ENCODE measurements at places on chromosomes 1 and 21.

DNA sequence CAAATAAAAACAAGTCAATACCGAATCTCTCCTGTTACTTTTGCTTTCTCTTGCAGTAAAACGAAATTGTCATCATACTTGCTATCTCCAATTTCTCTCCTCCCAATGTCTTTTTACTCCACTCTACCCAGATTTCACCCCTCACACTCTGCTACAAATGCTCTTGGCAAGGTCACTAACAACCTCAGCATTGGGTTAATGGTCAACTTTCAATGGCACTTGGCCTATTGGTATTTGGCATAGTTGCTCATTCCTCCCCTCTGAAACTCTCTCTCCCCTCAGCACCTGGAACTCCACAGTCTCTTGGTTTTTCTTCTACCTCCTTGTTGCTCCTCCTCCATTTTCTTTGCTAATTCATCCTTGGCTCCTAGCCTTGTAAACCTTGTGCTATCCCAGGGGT lies 367.3 kb downstream of the PTPRU start:
- DNase-seq, result no peak

DNA sequence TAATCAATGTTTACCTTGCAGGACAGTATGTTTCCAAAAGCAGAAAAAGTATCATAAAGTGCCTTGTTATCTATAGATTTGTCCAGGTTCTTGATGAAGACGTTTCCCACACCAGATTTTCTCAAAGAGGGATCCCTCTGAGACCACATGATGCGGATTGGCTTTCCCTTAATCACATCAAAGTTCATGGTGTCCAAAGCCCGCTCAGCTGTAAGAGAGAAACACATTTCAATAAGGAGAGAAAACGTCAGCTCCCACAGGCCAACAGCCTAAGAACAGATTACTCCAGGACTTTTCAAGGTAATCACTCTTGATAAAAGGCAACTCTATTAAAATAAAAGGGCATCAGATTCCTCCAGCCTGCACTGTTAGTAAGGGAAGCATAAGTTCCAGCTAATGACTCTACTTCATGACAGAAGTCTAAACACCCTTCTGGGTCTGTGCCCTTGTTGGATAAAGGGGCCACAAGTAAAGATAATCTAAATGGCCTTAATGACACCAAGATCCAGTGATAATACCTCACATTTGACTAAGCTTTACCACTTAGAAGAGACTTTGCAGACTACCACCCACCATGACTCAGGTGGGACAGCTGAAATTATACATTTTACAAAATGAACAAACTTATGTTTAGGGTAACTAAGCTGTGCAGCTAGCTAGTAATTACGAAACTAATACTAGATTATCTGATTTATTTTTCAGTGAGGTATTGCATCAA lies 4.1 kb downstream of the PABPC4 start:
- DNase-seq, result no peak

- no peak for DNase-seq
Observed at GRCh38 chr1:101148980-101149379, 87.8 kb upstream of the S1PR1 start.

DNA sequence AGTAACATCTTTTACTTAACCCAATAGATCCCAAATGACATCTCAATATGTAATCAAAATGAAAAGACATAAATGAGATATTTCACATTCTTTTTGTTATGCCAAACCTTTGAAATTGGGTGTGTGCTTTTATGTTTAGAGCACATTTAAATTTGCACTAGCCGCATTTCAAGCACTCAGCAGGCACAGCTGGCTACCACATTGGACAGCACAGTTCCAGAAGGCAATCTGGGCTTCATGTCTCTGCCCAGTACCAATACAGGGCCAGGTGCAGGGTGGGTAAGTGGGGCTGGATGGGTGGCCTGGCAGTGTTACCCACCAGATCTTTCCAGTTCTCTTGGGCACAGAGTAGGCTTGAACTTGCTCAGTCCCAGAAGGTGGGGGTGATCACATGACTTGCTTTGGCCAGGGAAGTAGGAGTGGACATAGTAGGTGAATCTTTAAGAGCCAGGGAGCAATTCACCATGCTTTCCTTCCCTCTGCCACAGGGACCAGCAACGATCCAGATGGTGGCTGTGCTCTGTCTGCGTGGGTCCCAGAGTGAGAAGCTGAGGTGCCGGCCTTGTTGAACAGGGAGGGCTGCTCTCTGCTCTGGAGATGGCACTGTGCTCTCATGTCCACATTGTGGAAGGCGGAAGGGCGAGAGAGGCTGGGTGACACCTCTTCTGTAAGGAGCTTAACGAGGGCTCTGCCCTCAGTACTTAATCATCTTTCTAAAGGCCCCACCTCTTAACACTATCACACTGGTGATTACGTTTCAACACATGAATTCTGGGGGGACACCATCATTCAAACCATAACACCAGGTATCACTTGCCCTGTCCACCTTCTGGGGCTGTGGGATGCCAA lies 261.4 kb downstream of the GRIK3 start:
- no peak for DNase-seq

GRCh38 chr21:44408226-44408625 lies 47.1 kb upstream of the LRRC3 start:
- DNase-seq, result no peak

- peak; percentile 63 for DNase-seq
Observed at GRCh38 chr1:237042892-237043576, 1.1 kb downstream of the RYR2 start.

DNA sequence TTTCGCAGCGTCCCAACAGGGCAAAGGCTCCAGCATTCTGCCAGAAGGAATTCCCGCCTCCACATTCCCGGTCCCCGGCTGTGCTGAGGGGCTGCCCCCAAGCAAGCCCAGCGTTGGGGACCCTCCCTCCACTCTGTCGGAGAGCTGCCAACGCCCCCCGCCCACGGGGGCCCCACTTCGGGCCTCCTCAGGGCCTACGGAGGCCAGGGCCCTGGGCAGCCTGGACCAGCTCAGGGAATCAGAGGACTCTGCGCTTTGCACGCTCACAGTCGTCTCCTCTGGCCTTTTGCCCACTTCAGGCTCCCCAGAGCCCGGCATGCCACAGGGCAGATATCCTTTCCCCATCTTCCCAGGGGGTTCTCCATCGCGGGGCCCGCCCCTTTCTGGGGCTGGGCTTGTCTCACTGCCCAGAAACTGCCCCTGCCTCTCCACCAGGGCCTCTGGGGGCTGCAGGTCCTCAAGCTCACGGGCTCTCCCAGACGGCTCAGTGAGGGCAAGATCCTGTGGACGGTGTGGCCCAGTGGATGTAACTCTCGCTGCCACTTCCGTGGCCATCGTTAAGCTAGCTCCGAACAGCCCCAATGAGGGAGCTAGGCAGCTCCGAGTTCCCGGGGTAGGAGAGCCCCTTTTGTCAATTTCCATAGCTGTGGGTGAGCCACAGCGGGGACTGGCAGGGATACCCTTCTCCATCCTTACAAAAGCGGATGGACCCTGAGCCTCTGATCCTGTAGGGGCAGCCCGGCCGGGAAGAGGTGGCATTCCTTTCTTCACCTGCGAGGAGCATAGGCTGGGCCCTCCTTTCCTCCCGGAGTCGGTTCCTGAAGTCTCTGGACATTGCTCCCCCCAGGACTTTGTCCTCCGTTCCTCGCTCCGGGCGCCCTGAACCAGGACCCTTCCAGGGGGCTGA lies 2.8 kb downstream of the ITPKB start:
- no peak for DNase-seq

GRCh38 chr1:185353124-185353523 lies 36.1 kb upstream of the IVNS1ABP start:
- no peak for DNase-seq

DNA sequence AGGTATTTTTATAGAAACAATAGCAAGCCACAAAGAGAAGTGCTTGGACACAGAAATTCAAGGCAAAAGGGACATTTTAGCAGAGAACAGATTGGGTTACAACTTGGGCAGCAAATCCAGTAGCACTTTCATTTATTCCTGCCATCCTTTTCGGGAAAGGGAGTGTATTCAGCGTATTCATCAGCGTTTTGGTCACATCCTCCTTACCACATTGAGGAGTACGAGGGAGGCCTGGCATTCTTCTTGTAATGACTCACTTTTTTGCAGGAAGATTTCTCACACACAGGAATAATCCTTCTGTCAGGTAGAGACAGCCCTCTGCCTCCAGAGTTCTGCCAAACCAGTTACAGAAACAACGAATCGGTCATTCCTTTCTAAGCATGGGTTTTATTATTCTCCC lies 18.1 kb upstream of the FAM78B start:
- no peak for DNase-seq

DNA sequence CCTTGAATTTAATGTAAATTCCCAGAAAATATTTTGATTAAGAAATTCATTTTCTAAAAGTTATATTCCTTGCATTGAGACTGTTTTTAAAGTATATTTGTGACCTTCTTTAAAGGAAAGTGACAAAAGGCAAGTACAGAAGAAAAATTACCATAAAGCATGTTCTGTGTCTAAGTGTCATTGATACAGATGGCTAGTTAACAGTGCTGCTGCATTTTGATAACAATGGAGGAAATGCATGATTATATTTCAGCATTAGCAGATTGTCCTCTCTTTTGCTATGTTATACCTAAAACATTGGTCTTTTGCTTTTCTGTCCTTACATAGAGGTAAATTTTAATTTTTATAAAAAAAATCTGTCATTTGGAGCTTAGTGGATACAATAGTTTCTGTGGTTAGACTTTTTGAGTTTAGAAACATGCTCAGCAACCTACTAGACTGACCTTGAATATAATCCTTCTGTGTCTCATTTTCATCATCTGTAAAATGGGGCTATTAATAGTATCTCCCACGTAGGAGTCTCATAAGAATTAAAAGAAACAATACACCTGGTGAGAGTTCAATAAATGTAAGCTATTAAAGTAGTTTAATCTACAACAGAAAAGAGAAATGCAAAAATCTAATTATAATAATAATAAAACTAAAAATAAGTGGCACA lies 51.1 kb upstream of the RGS21 start:
- DNase-seq, result no peak

- DNase-seq, result no peak
Observed at GRCh38 chr21:41024746-41025254, 143.2 kb upstream of the BACE2 start.

- DNase-seq, result no peak
Observed at GRCh38 chr1:180117764-180118116, 36.9 kb upstream of the QSOX1 start.

DNA sequence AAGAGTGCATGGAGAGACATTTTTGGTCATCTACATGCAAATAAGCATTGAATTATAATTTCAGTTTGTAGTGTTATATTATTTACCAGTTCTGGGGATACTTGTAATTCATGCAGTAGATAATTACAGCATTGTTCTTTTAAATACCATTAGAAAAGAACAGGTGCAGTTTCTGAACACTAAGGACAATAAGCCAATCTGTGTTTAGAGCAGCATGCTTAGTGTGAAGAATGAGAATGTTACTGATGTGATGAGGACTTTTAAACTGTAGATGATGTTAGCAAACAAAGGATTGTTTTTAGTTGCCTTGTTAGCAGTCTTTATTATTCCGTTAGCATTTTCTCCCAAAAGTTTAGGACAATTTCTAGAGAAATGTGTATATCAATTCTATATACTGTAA lies 348.3 kb downstream of the BRINP3 start:
- DNase-seq, result no peak

DNA sequence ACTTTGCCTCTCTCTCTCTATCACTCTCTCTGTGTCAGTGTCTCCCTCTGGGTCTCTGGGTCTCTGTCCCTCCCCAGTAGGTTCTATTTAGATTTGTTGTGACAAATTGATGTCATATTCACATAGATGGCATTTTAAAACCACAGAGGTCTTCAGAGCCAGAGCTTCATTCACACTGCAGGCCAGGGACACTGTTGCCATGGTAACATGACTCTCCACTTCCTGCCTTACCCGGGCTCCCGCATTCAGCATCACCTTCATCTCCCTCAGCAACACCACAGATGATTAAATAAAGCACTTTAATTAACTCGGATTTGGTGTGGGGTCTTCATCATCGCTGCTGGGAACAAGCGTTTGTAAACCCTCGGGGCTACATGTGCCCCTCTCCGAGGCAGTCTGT lies 132.6 kb downstream of the ETS2 start:
- DNase-seq, result no peak

- no peak for DNase-seq
Observed at GRCh38 chr1:5756434-5757186, 235.6 kb downstream of the NPHP4 start.

DNA sequence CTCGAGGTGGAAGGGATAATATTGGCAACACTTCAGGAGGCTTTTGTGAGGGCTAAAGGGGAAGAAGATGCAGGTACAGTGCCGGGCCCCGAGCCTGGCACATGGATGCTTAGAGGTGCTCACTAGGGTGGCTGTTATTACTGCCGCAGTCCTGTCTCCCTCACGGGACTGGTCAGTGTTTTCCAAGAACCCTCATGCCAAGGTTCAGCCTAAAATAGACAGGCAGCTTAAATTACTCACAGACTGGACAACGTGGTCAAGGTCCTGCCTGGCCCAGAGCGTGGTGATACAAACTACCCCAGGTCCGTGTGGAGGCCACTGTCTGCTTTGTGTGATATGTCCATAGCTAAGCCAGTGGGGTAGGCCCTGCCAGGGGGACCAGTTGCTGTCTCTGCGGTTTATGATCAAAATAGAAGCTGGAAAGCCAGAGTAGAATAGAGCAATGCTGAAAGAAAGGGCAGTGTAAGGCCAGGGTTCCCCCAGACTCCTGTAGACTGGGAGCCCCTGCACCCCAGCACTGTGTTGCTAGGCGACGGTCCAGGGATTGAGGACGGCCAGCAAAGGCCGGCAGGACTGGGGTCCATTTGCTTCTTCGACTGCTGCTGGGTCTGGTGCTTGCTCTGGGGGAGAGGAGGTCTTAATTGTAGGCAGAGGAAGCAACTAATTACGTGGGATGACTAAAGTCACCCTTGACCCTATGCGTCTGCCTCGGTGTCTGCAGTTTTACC lies 36.1 kb downstream of the ELAPOR1 start:
- DNase-seq, result no peak

- no peak for DNase-seq
Observed at GRCh38 chr1:78464449-78464891, 26.3 kb upstream of the PTGFR start.

- no peak for DNase-seq
Observed at GRCh38 chr1:227756172-227756959, 21.1 kb downstream of the SNAP47 start.

DNA sequence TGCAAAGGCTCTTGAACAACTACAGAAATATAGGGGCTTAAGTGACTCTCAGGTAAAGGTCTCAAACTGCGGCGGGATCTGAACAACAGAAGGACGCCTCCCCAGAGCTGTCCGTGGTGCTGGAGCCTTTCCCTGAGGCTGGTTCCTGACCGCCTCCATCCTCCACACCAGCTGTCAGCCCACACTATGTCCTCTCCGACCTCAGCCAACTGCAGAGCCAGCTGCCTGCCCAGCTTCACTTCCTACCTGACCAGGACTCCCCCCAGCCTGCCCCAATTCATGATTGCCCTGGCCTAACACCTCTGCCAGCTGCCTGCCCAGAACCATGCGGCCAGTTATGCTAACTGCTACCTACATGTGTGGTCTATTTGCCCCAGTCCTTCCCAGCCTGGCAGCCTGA lies 63.6 kb upstream of the ZC3H12A start:
- no peak for DNase-seq

DNA sequence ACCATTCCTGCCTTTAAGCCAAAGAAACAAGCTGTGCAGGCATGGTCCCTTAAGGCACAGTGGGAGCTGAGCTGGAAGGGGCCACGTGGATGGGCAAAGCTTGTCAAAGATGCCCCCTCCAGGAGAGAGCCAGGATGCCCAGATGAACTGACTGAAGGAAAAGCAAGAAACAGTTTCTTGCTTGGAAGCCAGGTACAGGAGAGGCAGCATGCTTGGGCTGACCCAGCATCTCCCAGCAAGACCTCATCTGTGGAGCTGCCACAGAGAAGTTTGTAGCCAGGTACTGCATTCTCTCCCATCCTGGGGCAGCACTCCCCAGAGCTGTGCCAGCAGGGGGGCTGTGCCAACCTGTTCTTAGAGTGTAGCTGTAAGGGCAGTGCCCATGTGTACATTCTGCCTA lies 1.3 kb upstream of the SLC50A1 start:
- DNase-seq, result peak; percentile 24

Data from D341Med (cell line).